Stimulated activated CD8-positive, alpha-beta memory T cell treated with anti-CD3 and anti-CD28 coated beads, Interleukin-15, amount 100 ng/mL, for 4 hours (primary cell): ENCODE measurements at places on chromosomes 7 and 10.

GRCh38 chr10:77673101-77673500 lies 35.5 kb upstream of the KCNMA1 start:
- DNase-seq, result no peak

- no peak for DNase-seq
Observed at GRCh38 chr7:143217806-143218205, 4.0 kb upstream of the TAS2R40 start.

DNA sequence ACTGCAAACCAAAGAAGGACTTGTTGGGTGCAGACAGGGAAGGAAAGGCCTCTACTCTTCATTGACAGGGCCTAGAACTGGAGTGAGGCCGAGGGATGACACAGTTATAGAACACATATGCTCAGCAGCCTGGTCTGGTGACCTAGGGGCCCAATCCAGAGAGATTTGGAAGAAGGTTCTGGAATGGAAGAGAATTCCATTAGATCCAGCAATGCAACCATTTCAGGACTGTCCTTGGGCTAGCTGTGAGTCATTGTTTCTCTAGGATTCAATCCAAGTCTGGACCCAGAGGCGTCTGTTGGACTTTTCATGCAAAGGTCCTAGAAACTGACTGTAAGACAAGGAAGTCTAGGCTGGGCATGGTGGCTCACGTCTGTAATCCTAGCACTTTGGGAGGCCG lies 59.2 kb downstream of the WIPF3 start:
- no peak for DNase-seq

DNA sequence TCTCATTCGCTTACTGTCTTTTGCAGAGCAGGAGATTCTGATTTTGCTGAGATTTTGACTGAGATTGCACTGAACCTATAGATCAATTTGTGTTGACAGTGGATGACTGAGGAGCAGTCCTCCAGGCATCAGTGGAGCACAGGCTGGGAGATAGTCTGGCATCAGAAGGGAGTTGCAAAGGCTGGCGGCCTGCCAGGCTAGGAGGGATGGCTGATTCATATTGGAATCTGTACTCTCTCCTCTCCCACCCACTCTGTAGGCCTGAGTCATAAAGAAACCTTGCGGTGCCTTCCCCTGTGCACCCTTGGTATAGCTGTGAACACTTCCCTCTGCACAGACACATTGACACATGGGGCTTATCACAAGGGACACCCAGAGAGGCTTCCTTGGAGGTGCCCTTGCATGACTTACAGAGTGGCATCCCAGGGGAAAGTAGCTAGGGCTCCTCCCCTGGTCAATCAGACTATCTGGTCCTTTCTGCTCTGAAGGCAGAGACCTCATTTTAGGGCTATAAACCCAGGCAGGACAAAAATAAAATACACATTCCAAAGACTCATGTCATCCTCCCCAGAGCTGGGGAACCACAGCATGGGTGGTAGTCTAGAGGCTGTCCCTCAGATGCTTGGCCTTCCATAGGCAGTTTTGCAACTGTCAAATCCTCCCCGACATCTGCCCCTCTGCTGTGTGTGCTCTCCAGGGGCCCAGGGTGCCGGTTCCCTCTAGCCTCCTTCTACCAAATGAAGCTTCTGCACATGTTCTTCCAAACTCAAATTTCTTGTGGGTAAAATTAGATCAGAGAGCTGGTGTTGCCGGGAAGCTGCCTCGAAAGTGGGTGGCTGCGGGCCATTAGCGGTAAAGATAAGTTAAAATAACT lies 37.4 kb upstream of the EEPD1 start:
- DNase-seq, result peak; percentile 32

DNA sequence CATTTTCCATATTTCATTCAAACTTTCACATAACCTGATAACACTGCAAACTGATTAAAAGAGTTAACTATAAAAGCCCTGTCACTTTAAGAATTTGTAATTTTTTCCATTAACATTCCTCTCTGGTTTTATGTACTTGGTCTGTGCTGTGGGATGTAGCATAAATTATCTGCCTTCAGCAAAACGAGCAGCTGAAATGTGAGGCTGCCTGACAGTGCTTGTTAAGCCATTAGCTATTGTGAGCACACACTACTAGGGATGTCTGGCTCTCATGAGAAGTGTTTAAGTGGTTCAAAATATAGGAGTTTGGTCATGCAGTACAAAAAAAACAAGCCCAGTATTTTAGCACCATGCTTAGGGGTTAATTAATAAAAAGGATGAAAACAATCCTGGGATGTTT lies 63.0 kb downstream of the HOXA1 start:
- DNase-seq, result no peak

GRCh38 chr7:47979832-47980181 lies 392 bp upstream of the HUS1 start:
- no peak for DNase-seq

- no peak for DNase-seq
Observed at GRCh38 chr7:39265641-39266591, 288.2 kb downstream of the POU6F2 start.

GRCh38 chr10:71094712-71095390 lies 117.5 kb upstream of the UNC5B start:
- no peak for DNase-seq

- DNase-seq, result no peak
Observed at GRCh38 chr7:20021831-20022230, 195.4 kb downstream of the MACC1 start.

GRCh38 chr10:112535531-112535951 lies 88.5 kb downstream of the VTI1A start:
- no peak for DNase-seq

- no peak for DNase-seq
Observed at GRCh38 chr10:70508912-70509756, 30.6 kb downstream of the PALD1 start.

- DNase-seq, result no peak
Observed at GRCh38 chr10:10584161-10584560, 433.5 kb upstream of the CELF2 start.

- DNase-seq, result no peak
Observed at GRCh38 chr10:71303569-71303907, 15.5 kb upstream of the SLC29A3 start.

DNA sequence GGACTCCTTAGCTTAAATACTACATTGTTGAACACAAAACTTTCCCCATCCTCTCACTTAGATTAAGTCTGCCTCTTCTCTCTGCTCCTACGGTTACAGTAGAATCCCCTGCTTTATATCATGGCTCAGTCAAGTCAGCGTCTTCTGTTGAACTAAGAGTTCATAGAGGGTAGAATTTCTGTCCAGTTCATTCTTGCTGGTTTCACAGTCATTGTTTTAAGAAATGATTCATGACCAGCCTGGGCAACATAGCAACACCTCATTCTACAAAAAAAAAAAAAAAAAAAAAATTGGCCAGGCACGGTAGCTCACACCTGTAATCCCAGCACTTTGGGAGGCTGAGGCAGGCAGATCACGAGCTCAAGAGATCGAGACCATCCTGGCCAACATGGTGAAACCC lies 3.7 kb upstream of the ZFYVE27 start:
- DNase-seq, result no peak

DNA sequence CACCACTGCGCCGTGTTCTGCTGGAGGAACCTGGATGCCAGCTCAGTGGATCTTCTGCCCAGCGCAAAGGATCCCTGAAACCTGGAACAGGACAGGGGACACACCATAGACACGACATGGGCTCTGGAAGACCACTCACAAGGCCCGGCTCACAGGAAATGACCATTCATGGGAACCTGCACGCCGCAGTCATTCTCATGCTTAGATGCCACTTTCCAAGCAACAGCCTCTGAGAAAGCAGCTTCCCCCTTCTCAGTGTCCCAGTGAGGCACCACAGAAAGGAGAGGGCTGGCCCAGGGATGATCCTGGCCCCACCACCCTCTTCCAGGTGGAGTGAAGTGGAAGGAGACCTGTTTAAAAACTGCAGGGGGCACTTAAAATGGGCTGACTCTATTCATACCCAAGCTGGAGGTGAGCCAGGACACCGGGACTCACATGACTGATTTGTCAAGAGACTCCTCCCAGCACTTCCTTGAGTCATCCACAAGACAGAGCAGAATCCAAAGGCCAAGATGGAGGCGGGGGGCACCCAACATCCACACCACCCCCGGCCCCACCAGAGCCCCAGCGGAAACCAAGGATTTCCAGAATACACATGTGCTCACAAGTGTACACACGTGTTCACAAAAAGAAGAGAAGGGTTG lies 11.2 kb downstream of the CTBP2 start:
- no peak for DNase-seq

- DNase-seq, result no peak
Observed at GRCh38 chr10:75037171-75038153, 74.0 kb upstream of the SAMD8 start.
